ENCODE measurements at places on chromosomes 16 and 17. TPM values are rescaled to one million over a fixed set of nuclear protein-coding genes. Genes with fewer than 3 reads are reported as not detected.

- no peaks in the 10 kb centered on the region for H3K4me1 ChIP-seq
- H3K27me3 ChIP-seq, result no peaks in the 10 kb centered on the region
- no peak for DNase-seq
- no peak overlapping the region for H3K4me3 ChIP-seq
- no peaks in the 10 kb centered on the region for H3K36me3 ChIP-seq
- H3K27ac ChIP-seq, result no peak overlapping the region
These were observed 140.1 kb downstream of the SPECC1 start for GRCh38 chr17:20149251-20149650.

DNA sequence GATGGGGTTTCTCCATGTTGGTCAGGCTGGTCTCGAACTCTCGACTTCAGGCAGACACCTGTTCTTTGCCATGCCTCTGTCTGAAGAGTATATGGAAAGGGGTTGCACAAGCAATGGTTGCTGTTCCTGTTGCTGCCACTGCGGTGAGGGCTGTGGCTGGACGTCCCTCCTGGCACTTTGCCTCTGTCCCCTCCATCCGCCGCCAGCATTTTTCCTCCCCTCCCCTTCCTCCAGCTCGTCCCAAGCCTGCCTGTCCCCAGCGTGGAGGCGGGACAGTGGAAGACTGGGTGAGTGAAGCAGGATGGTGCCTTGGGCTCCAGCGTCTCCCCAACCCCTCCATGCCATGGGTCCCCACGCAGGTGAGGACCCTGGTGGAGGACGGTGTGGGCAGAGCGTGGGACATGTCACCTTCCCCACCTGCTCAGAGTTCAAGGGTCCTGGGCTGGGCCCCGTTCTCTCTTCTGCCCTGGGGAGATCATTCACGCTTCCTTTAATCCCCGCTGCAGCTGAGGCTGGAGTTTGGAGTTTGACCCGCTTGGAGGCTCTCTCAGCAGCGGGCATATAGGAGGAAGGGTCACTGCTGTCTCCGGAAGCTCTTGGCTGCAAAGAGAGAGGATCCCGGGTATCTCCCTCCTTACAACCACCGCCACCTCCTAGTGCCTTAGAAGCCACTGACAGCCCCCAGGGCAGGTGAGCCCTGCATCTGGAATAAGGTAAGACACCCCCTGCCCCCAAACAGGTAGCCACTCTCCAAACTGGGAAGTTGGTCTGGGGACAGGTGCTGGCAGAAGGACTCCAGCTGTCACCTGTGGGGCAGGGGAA is at the start of gene SLC5A11:
Gene SLC5A11 (plus strand): TSS at position 238 of the 822 bp plus-strand sequence. CDS start 12,681 bp downstream, outside the sequence.
- DNase-seq, result peak; percentile 88
- H3K4me1 ChIP-seq, result peaks cover 44% of the 10 kb centered on the region
- peak within 1 kb of the TSS; percentile 71 for H3K27ac ChIP-seq
- no peaks in the 10 kb centered on the region for H3K36me3 ChIP-seq

GRCh38 chr17:82564241-82564640 is 44.7 kb downstream of the FOXK2 start:
- H3K4me1 ChIP-seq, result peaks cover 38% of the 10 kb centered on the region
- peaks cover 3% of the 10 kb centered on the region for H3K36me3 ChIP-seq
- no peak for DNase-seq
- no peak overlapping the region for H3K4me3 ChIP-seq
- H3K27me3 ChIP-seq, result no peaks in the 10 kb centered on the region
- no peak overlapping the region for H3K27ac ChIP-seq

DNA sequence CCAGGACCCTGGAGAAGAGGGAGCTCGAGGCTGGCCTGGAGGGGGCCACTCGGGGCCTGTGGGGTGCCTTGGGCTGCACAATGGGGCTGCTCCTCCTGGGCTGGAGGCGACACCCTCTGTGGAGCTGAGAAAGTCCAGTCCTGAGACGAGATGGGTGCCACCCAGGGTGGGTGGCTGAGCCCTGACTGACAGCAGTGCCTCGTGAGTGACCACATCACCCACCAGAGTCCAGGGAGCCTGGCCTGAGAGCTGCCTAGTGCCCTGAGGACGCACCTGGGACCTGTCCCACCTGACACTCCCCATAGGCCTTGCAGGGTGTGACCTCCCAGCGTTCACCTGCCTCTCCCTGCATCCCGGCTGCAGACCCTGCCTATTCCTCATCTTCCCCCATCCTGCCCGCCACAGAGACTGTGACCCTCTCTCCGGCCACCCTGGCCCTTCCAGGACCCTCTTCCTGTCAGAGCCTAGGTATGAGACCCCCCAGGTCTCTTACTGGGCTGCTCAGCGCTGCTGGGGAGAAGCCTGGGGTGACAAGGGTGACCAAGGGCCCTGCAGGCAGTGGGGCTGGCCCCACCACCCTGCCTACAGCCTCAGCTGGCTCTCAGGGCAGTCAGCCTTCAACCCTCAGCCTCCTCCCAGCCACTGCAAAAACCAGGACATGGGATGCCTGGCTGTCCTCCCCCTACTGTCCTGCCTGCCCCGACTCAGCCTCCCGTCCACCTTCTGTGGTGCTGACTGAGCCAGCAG is 41.2 kb downstream of the TNFRSF13B start:
- no peak for DNase-seq
- no peaks in the 10 kb centered on the region for H3K36me3 ChIP-seq
- H3K4me3 ChIP-seq, result no peak overlapping the region
- no peaks in the 10 kb centered on the region for H3K27me3 ChIP-seq
- no peak overlapping the region for H3K27ac ChIP-seq

GRCh38 chr16:66898933-66899309 is 18.6 kb downstream of the PDP2 start:
- no peaks in the 10 kb centered on the region for H3K27me3 ChIP-seq
- H3K4me1 ChIP-seq, result peaks cover 8% of the 10 kb centered on the region
- H3K36me3 ChIP-seq, result no peaks in the 10 kb centered on the region
- no peak overlapping the region for H3K4me3 ChIP-seq

Gene GNAO1
- polyA plus RNA-seq, result 0.81 TPM

DNA sequence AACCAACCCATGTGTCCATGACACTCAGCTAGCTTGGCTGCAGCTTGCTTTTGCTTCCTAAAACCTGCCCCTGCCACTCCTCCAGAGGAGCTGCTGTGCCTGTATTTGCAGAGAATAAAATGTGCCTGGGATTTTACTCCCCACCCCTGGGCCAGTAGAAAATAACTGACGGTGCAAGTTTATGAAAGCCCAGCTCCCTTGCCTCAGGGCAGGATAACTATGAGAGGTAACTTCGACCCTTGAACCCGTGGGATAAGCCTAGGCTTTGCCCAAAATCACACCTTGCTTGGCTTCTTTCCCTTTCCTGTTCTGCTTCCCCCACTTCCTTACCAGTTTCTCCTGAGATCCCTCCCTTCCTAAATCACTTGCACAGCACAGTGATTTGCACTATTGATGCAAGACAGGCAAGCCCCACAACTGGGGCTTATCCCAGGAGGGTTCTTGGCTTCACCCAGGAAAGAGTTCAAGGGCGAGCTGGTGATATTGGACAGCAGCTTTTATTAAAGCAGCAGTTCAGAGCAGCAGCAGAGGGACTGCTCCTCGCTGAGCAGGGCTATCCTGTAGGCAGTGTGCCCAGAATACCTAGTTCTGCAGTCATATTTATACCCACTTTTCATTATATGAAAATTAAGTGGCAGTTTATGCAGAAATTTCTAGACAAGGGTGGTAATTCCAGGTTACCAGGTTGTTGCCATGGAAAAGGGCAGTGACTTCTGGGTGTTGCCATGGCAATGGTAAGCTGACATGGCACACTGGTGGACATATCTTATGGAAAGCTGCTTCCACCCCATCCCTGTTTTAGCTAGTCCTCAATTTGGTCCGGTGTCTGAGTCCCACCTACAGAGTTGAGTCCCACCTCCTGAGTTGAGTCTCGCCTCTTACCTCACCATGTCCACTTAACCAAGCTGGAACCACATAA is 6.3 kb upstream of the ERCC4 start:
- H3K27me3 ChIP-seq, result no peaks in the 10 kb centered on the region
- H3K4me3 ChIP-seq, result no peak overlapping the region
- no peak for DNase-seq

GRCh38 chr17:10224582-10225195 is 26.3 kb upstream of the GAS7 start:
- H3K4me3 ChIP-seq, result no peak overlapping the region
- no peaks in the 10 kb centered on the region for H3K27me3 ChIP-seq
- H3K36me3 ChIP-seq, result no peaks in the 10 kb centered on the region
- no peak overlapping the region for H3K27ac ChIP-seq
- DNase-seq, result no peak
- no peaks in the 10 kb centered on the region for H3K4me1 ChIP-seq

DNA sequence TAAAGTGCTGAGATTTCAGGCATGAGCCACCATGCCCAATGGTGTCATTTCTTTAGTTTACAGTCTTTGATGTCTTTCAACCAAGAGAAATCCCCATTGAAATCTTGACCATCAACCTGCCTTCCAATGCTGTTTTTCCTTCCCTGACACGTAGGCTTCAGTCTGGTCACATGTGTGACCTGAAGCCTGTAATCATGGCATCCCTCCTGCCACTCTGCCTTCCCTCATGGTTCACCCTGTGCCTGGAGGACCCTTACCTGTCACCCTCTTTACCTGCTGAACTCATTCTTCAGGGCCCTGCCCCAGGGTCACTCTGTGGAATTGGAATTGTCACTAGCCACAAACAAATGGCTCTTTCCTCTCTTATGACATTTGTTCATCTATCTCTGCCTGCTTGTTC is 18.1 kb upstream of the ARHGAP23 start:
- H3K27ac ChIP-seq, result no peak overlapping the region
- DNase-seq, result no peak
- H3K4me3 ChIP-seq, result no peak overlapping the region
- peaks cover 5% of the 10 kb centered on the region for H3K4me1 ChIP-seq
- H3K27me3 ChIP-seq, result no peaks in the 10 kb centered on the region
- H3K36me3 ChIP-seq, result no peaks in the 10 kb centered on the region

- H3K36me3 ChIP-seq, result no peaks in the 10 kb centered on the region
- no peaks in the 10 kb centered on the region for H3K27me3 ChIP-seq
- no peak overlapping the region for H3K4me3 ChIP-seq
- peak overlapping the region; percentile 76 for H3K27ac ChIP-seq
- H3K4me1 ChIP-seq, result peaks cover 24% of the 10 kb centered on the region
These were observed 5.1 kb upstream of the ITPRIPL2 start for GRCh38 chr16:19108409-19109287.

DNA sequence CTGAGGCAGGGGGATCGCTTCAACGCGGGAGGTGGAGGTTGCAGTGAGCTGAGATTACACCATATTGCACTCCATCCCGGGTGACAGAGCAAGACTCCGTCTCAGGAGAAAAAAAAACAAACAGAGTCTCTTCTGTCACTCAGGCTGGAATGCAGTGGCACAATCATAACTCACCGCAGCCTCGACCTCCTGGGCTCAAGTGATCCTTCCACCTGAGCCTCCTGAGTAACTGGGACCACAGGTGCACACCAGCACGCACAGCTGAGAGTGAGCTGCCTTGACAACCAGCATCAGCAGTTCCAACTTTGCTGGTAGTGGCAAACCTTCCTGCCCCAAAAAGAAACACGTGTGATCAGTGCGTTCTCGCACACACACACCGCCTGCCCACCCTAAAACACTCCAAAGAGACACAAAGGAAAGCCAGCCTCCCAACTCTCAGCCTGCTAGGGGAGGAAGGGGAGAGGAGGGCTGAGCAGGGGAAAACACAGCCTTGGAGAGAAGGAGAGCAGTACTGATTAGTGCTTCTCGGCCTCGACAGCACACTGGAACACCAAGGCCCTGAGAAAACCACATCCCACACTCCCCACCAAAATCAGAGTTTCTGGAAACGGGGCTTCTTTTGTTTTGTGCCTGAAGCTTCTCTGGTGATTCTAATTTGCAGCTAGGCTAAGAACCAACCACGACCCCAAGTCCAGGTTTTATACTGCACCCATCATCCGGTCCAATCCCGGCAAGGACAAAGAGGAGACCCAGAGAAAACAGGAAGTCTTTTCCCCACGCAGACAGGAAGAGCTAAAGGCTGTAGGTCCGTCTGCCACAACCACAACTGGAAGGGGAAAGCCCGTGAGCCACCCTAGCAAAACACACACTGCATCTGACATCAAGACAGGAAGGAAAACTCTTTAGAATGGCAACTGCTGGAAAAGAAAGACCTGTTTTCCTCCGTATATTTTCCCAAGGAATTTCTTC is 28.8 kb downstream of the ZCCHC14 start:
- no peaks in the 10 kb centered on the region for H3K36me3 ChIP-seq
- no peak overlapping the region for H3K4me3 ChIP-seq
- H3K27me3 ChIP-seq, result no peaks in the 10 kb centered on the region
- peak overlapping the region; percentile 98 for H3K27ac ChIP-seq

- H3K4me1 ChIP-seq, result no peaks in the 10 kb centered on the region
- H3K36me3 ChIP-seq, result no peaks in the 10 kb centered on the region
- no peak overlapping the region for H3K27ac ChIP-seq
- H3K27me3 ChIP-seq, result peaks cover 3% of the 10 kb centered on the region
These were observed 17.0 kb upstream of the IRX3 start for GRCh38 chr16:54303613-54304012.

Gene KCNJ18
- polyA plus RNA-seq, result not detected

DNA sequence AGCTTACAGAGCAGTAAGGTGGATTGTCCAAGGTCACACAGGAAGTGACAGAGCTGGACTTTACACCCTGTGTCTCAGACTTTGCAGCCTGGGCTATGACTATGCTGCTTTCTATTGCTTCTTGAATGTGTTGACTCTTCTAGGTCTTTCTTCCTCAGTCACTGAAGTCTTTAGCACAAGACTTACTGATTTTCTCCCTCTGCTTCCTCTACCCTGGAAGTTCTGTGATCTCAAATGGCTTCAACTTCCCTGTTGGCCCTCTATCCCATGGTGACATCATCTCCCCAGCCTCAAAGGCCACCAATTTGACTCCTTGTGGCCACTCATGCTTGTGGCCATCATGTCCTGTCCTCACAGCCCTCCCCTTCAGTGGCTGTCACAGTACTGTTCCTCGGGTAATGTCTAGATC is 181.3 kb downstream of the HS3ST3A1 start:
- H3K4me1 ChIP-seq, result peaks cover 29% of the 10 kb centered on the region
- H3K36me3 ChIP-seq, result no peaks in the 10 kb centered on the region
- no peaks in the 10 kb centered on the region for H3K27me3 ChIP-seq
- peak overlapping the region; percentile 36 for H3K27ac ChIP-seq

Gene MFAP4
- polyA plus RNA-seq, result 108 TPM

Gene SEPTIN12
- polyA plus RNA-seq, result not detected

Gene DNAH9
- not detected for polyA plus RNA-seq

DNA sequence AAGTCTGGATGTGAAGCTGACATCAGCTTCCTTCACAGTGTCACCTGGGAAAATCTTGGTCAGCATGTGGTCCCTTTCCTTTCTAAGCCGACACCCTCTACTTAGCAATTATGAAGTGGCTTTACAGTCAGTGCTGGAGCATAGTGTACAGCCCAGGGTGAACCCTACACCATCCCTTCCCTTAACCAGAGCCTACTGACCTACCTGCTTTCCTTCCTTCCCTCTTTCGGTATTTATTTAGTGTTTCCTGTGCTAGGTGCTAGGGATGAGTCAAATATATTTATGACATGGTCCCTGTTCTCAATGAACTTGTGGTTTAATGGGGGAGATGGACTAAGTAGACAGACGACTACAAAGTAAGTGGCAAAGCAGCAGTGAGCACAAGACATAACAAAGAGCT is 77.5 kb downstream of the CDK5R1 start:
- H3K27me3 ChIP-seq, result no peaks in the 10 kb centered on the region
